ENCODE measurements at places on chromosomes 5 and 9.

DNA sequence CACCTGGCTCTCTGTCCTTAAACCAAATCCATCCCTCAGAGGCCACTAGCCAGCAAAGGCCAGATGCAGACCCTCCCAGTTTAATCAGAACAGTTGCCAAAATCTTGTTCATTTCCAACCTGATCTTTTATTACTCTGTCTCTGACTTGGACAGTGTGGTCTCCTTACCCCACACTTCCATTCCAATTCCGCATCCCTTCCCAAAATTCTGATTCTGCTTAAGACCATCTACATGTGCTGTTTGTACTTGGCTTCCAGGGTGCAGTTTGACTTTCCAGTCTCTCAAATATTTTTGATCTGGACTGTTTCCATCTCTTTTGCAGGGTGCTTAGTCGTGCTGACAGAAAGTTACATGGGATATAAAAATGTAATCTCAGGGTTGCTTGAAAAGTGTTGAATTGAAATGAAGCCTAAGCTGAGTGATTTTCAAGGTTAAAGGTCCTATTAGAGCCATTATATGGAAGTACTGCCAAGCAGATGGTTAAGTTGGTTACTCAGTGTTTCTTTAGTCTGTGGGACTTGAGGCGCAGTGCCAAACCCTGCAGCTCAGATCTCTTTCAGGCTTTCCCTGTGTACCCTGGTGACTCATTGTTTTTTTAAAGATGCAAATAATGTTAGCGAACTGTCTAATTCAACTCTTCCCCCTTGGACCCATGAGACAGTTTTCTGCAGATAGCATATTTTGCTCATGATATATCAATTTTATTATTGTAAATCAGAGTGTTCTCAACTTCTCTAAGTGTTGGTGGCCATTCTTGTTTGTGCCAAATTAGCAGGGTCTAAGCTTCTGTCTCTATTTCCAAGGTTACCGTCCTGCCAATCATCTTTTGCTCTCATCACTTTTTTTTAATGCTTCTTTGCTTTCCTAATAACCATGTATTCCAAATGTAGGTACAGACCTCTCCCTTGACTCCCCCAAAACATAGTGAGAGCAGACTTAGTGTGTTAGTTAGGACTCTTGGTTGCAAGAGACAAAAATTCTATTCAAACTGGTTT lies 18.2 kb upstream of the DCP2 start:
- peak; percentile 97 for DNase-seq

GRCh38 chr5:75601567-75601966 lies 9.7 kb upstream of the ANKDD1B start:
- no peak for DNase-seq

- peak; percentile 61 for DNase-seq
Observed at GRCh38 chr9:36151316-36152210, 15.0 kb downstream of the GLIPR2 start.

- no peak for DNase-seq
Observed at GRCh38 chr5:76245590-76245989, 157.5 kb upstream of the IQGAP2 start.

DNA sequence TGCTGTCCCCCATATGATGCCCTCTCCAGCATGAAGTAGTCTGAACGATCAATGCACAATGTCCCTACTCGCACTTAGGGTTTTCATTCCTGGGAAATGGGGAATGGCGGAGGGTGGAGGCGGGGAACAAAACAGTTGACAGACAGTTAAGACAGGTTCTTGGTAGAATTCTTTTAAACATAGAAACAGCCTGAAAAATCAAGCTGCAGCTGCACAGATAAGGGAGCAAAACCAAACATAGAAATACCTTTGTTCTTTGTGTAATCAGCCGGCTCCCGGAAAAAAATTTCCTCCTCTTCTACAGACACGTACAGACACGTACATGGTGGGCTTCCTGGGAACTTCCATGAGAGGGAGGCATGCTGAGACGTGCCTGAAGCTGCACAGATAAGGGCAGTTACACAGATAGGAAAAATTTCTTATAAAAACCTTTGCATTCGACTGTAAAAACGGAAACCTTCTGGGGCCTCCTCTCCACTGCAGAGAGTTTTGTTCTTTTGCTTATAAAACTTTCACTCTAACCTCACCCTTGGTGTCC lies 662.4 kb upstream of the PTPRD start:
- DNase-seq = no peak

DNA sequence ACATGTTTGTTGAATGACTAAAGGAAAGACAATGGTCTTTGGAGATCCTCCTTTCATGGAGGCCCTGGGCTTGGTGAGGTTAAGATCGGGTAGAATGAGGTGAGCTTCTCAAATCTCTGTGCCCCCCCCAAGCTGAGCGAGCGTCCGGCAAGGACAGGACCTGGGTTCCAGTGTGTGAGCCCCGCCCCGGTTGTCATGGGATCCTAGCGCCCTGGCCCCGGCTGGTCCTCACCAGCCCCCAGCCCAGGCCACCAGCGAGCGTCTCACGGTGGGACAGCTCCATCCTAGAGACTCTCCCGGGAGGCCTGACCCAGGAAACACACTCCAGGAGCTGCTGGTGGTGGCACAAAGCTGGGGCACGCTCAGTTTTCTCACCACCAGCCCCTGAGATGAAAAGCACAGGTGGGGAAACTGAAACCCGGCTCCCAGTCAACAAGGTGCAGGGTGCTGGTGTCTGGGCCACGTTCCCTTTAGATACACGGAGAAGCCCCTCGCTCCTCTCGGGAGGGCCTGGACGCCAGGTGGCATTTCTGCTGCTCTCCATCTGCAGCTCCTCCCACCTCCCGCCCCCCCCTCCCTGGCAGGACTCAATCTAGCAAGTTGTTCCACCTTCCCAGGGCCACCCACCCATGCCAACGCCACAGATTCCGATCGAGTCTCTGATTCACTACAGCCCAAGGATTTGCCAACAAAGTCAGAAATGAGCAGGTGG lies 131.3 kb upstream of the PPP1R26 start:
- no peak for DNase-seq

- DNase-seq = no peak
Observed at GRCh38 chr5:32018476-32019436, 155.4 kb downstream of the GOLPH3 start.

DNA sequence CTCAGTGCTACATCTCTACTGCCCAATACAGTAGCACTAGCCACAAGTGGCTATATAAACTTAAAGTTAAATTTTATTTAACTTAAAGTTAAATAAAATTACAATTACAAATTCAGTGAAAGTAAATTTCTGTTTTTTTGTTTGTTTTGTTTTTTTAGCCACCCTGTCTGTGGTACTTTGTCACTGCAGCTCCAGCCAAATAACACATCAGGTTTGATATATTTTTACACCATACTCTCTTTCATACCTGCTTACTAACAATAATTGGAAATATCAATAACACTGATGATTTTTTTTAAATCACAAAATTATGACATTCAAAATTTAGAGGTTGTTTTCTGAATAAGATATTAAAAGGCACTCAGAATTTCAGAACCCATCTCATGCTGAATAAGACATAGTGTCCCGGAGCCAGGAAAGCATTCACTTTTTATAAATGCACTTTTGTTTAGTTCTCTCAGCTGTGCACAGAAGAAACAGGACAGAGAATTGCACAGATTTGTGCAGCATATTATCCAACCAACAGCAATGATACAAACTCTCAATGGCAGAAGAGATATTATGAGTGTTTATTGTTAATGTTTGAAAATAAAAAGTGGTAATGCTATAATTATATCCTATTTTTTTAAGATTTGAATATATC lies 92.6 kb downstream of the EDIL3 start:
- DNase-seq = no peak

GRCh38 chr5:175873088-175873454 lies 1.7 kb downstream of the CPLX2 start:
- no peak for DNase-seq

DNA sequence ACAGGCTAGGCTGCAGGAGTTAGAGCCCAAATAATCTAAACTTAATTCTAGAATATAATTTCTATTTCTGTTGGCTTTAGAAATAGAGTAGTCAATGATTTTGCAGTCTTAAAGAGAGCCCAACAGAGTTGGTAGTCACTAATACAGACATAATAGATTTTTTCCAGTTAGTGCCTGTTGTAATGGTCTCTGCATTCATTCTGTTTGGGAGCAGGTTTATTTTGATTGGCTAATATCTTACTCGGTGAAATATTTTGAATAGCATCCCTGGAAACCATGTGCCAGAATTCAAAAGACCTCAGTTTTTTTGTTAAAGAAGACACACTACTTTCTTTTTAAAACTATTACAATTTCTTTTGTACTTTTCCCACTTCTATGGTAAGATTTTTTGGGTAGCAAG lies 107.2 kb downstream of the RASGRF2 start:
- no peak for DNase-seq

- peak; percentile 47 for DNase-seq
Observed at GRCh38 chr5:137743031-137743640, 7.2 kb upstream of the KLHL3 start.

DNA sequence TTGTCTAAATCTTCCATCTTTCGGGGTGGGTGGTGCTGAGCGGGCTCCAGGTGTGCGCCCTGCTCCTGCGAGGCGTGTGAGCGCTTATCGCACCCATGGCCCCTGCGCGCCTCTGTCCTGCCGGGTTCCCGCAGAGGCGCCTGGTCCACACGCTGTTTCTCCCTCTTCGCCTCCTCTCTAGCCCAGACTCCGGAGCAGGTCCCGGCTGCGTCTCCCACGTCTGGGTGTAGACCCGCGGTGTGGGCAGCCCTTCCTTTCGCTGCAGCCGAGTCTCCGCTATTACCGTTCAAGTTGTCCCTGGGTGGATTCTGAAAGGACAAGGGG lies 40.5 kb upstream of the PLEKHG4B start:
- DNase-seq = no peak
